ENCODE measurements at places on chromosomes 16 and 17. TPM values are rescaled to one million over a fixed set of nuclear protein-coding genes. Genes with fewer than 3 reads are reported as not detected.
A peak's percentile ranks its signal among the peaks of the same experiment; 100 is the strongest.

Gene PRKCB
- total RNA-seq, result 0.95 TPM

Gene CLEC18C
- not detected for total RNA-seq

- peak; percentile 90 for DNase-seq
Observed at GRCh38 chr16:67415872-67416793, at the start of gene ZDHHC1. Gene ZDHHC1, minus strand, starts transcription at chr16:67416477. Its CDS starts 8,702 bp downstream, at chr16:67407775.

Gene SBK1
- total RNA-seq, result 31.9 TPM

- no peak for DNase-seq
Observed at GRCh38 chr17:67476787-67477335, 99.8 kb downstream of the PITPNC1 start.

DNA sequence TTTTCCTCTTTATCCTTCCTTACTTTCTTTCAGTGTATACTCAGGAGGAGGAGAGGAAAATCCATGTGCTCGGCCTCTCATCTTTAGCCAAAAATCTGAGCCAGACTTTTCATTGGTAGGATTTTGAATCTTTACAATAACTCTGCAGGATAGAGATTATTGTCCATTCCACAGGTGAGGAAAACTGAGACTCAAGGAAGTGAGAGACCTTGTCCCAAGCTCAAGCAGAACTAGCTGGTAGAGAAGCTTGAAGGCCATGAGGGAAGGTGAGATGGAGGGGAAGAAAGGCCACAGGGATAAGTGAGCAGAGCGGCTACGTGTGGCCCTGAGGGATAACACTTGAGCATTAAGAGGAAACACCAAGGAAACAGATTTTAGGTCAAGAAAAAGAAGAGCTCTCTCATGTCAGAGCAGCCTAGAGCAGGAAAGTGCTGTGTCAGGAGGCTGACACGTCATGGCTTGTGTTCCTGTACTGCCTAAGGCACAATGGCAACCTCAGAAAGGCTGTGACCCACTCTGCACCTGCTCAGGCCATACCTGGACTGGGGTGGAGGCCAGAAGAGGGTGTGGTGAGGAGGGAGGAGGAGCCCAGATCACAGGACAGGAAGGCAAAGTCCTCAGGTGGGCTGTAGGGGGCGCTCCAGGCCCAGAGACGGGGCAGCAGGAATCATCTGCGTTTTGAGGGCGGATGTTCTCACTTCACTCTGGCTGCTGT, 11.9 kb downstream of the MT4 start:
- no peak for DNase-seq

DNA sequence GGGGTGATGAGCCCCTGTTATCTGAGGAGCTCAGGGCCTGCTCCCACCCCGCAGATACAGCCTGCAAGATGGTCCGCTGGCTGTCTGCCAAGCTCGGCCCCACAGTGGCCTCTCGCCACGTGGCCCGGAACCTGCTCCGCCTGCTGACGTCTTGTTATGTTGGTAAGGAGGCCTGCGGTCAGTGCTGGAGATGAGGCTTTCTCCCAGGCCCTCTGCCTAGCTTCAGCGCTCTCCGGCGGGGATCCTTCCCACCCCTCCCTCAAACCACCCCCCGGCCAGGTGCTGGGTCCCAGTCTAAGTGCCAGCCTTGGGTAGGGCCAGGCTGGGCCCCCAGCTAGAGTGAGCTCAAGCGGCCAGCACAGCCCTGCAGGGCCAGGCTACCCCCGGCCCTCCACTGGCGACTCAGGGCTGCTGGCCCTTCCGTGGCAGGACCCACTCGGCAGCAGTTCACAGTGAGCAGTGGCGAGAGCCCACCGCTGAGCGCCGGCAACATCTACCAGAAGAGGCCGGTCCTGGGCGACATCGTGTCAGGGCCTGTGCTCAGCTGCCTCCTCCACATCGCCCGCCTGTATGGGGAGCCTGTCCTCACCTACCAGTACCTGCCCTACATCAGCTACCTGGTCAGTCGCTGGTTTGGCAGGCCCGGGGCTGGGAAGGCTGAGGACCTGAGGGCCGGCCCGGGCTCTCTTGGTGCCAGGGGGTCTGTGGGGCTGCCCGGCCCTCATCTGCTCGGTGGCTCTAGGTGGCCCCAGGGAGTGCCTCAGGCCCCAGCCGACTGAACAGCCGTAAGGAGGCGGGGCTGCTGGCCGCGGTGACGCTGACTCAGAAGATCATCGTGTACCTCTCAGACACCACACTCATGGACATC, 6.1 kb downstream of the WDR81 start:
- DNase-seq, result no peak

Gene TRPV3
- total RNA-seq, result 3.4 TPM
